Fibroblast of gingiva (primary cell): ENCODE measurements at places on chromosomes 4 and X.
A peak's percentile ranks its signal among the peaks of the same experiment; 100 is the strongest.

- no peak for DNase-seq
These were observed 542.4 kb upstream of the ARX start for GRCh38 chrX:25558137-25558536.

DNA sequence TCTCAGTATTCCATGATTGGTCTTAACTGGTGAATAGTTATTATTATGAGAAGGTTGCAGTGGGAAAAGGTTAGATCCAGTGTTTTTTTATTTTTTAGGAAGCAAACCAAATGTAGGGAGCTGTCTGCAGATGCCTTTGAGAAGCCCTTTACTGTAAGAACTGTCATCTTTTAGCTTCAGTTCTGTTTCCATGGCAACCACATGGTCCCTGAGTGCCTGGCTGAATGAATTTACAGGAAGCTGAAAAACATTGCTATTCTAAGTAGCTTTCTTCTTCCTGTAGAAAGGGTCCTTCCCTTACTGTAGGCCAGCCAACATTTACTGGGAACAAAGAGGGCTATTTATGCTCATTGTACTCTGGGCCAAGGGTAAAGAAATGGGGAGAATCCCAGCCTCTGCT, 103.3 kb downstream of the DCLK2 start:
- DNase-seq, result no peak

- DNase-seq, result no peak
These were observed 83.7 kb downstream of the TEX13A start for GRCh38 chrX:105136786-105137185.

DNA sequence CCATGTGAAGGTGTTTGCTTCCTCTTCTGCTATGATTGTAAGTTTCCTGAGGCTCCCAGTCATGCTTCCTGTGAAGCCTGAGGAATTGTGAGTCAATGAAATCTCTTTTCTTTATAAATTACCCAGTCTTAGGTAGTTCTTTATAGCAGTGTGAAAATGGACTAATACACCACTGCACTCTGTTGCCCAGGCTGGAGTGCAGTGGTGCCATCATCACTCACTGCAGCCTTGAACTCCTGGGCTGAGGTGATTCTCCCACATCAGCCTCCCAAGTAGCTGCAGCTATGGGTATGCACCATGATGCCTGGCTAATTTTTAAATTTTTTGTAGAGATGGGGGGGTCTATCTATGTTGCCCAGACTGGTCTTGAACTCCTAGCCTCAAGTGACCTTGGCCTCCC, 15.8 kb upstream of the IGFBP7 start:
- no peak for DNase-seq

DNA sequence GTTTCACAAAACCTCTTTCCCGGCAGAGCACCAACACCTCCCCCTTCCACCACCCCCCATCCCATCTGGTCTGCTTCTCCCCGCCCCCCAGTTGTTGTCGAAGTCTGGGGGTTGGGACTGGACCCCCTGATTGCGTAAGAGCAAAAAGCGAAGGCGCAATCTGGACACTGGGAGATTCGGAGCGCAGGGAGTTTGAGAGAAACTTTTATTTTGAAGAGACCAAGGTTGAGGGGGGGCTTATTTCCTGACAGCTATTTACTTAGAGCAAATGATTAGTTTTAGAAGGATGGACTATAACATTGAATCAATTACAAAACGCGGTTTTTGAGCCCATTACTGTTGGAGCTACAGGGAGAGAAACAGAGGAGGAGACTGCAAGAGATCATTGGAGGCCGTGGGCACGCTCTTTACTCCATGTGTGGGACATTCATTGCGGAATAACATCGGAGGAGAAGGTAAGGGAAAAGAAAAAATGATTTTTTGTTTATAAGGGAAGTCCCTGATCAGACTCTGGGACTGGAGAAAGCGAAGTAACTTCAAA, at the start of gene PDGFRA:
Gene PDGFRA (plus strand): TSS at position 333 of the 541 bp plus-strand sequence. CDS start 29,476 bp downstream, outside the sequence.
- peak; percentile 98 for DNase-seq

- peak; percentile 85 for DNase-seq
These were observed at the start of gene CLCN4 for GRCh38 chrX:10156199-10157031. CLCN4 (plus strand) TSS chrX:10156975; CDS start chrX:10185033, 28,058 bp downstream.

GRCh38 chr4:20265726-20266125, 14.0 kb downstream of the SLIT2 start:
- no peak for DNase-seq
